Brain microvascular endothelial cell (primary cell): ENCODE measurements at places on chromosomes 3 and 15.

DNA sequence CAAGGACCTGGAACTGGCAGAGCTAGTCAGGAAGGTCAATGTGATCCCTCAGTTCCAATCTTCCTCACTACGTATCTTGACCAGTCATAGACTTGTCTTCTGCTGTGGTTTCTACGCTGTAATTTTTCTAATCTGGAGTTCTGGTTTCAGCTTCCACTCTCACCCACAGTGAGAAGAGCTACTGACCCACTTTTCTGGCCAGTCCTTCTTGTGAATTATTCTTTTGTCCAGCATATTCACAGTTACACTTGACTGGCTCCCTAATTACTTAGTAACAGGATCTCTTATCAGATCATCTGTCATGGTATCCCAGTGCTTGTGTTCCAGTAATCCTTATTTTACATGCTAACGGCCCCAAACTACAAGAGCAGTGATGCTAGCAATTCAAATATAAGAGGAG lies 72.4 kb upstream of the MME start:
- DNase-seq = no peak

- DNase-seq = peak; percentile 68
These were observed 123.0 kb downstream of the FAM43A start for GRCh38 chr3:194808640-194809097.

DNA sequence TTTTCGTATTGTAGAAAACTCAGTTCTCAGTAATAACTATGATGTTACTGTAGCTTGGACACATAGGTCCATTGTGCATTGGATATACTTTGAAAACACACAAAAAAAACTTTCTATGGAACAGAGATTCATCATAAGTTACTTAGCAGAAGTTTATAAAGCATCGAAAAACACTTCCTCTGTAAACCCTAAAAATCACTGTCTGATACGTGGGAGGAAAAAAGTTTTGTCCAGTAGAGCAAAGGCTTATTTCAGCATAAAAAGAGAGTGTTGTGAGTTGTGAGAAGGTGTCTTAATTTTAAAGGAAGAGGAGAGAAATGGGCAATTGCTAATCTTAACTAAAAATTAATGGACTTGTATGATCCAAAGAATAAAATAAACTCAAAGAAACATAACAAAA lies 64.8 kb downstream of the OSTN start:
- DNase-seq = no peak

DNA sequence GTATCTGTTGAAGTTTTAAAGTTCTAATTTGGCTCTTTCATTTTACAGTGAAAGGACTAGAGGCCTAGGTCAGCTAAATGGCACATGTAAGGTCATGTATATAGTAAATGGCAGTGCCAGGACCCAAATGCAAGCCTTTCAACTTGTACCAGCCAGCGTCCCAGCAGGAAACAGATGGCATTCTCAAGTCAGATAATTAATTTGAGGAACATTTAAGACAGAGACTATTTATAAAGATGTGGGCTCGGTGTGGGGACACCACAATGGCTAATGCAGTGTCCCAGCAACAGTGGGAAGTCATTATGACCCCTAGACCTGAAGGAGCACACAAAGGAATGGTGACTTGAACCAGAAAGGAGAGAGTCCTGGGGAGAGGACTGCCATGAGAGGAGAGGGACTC lies 6.1 kb downstream of the MINDY4B start:
- DNase-seq = no peak
